ENCODE measurements at places on chromosomes 3 and 15.

GRCh38 chr15:59678620-59679019, 10.5 kb downstream of the BNIP2 start:
- DNase-seq, result no peak

DNA sequence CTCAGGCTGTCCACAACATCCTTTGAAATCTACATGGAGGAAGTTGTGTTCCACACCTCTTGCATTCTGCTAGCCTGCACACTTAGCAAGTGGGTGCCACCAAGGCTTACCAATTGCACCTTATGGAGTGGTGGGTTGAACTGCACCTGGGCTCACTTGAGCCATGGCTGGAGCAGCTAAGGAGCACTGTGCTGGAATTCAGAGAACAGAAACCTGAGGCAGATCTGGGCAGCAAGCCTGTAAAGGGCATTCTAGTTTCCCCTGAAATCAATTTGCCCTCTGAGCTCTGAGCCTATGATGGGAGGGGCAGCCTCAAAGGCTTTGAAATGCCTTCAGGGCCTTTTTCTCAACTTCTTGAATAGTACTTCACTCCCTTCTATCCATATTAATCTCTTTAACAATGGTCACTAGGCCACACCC, 18.0 kb downstream of the BTLA start:
- no peak for DNase-seq

DNA sequence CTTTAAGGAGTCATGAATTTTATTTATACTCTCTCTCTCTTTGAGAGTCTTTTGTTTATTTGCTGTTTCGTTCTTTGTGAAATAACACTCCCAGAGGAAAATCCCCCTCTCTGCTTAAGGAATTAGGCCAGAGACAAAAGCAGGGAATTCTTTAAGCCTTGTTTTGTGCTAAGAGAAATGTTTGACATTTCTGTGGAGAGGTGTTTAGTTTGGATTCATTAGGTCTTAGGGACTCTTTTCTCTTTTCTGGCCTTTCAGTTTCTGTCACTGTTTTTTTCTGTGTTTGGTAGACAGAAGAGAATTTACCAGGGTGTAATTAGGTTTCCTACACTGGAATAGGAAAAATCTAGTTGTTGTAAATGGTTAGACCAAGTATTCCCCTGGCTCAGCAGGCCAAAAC, 241.8 kb upstream of the NR2F2 start:
- DNase-seq, result no peak

- no peak for DNase-seq
Measured at GRCh38 chr15:88069561-88069960, 187.0 kb downstream of the NTRK3 start.

- peak; percentile 64 for DNase-seq
Measured at GRCh38 chr3:80232760-80233159, 465.0 kb upstream of the ROBO1 start.

- no peak for DNase-seq
Measured at GRCh38 chr3:149316437-149316836, 17.0 kb downstream of the TM4SF18 start.

DNA sequence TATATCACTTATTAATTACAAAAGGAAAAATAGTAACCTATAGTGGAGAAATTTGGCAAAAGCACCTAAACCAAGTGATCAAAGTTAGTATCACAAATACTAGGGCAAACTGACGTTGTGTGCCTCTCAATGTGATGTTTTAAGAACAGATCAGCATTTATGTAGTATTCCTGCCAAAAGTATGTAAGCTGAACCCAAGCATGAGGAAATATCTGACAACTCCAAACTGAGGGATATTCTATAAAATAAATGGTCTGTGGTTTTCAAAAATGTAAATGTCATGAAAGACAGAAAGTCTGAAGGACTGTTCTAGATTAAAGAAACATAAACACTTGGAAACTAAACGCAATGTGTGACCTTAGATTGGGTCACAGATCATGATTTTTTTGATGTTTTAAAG, 34.3 kb upstream of the PIK3CA start:
- DNase-seq, result no peak

DNA sequence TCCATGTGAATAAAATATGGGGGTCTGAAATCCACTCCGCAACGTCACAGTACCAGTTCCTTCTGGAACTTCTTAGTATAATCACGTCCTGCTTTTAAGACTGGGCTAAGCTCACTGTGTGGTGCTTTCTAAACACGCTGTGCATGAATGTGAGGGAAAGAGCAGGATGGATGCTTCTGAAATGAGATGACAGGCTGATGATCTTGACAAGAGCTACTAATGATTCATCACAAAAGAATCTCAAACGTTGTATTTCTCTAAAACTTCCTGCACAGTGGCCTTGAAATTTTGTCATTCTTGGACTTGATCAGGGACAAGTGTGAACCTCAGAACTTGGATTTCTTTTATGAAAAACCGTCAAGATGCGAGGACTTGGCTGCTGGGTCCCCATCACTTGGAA, 221.4 kb downstream of the CADPS start:
- no peak for DNase-seq

DNA sequence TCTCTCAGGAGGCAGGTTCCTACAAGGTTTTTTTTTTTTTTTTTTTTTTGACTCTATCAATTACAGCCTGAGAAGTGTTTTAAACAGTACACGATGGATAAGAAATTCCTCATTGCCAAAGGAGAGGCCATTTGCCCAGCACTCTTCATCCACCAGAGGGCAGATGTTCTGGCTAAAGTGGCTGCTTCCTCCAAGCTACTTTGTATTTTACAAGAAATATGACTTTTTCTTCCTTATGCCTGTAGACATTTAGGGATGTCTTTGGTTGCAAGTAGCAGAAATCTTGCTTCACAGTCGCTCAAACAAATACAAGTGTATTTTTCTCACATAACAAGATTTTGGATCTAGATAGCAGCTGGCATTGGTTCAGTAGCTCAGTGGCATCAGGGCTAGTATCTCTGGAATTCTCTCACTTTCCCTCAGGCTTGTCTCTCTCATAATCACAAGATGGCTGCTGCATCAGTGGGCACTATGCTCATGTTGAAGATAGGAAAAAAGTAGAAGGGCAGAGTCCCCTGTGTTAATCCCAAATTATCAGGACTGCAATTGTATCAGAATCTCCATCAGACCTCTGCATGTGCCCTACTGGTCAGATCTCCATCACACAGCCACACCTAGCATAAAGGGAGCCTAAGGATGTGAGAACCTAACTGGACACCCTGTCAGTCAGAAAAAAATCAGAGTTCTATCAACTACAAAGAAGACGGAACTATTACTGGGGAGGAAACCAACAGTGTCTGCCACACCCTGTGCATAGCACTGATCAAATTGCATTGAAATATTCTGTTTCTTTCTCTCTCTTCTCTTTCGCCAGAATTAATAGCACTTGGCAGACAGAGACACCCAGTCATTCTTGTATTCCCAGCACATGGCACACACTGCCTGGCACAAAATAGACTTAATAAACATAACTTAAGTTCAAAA, 138.9 kb upstream of the COL8A1 start:
- DNase-seq, result peak; percentile 51

- no peak for DNase-seq
Measured at GRCh38 chr3:46604127-46604526, 8.2 kb upstream of the FAM240A start.

GRCh38 chr3:149670742-149671492, 13.1 kb upstream of the WWTR1 start:
- DNase-seq, result no peak

GRCh38 chr15:62085740-62086139, 19.0 kb downstream of the C2CD4A start:
- no peak for DNase-seq

DNA sequence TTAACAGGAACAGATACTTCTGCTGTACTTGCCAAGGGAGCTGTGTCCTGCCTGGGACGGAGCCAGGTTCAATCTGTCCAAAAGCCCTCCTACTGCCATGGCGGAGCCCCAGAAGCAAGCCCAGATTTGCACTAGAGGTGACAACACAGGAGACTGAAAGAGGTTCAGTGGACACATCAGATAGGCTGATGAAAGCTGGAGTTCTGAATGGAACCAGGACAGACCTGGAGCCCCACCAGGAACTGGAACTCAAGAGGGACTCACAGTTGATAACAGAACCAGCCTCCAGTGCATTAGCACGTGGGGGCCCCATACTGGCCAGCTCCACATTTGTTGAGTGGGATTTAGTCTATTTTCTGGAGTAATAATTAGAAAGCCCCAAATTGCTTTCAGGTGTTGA, 315.5 kb downstream of the ARRDC4 start:
- DNase-seq, result no peak

- DNase-seq, result no peak
Measured at GRCh38 chr3:127120851-127121647, 71.9 kb upstream of the PRR23E start.

DNA sequence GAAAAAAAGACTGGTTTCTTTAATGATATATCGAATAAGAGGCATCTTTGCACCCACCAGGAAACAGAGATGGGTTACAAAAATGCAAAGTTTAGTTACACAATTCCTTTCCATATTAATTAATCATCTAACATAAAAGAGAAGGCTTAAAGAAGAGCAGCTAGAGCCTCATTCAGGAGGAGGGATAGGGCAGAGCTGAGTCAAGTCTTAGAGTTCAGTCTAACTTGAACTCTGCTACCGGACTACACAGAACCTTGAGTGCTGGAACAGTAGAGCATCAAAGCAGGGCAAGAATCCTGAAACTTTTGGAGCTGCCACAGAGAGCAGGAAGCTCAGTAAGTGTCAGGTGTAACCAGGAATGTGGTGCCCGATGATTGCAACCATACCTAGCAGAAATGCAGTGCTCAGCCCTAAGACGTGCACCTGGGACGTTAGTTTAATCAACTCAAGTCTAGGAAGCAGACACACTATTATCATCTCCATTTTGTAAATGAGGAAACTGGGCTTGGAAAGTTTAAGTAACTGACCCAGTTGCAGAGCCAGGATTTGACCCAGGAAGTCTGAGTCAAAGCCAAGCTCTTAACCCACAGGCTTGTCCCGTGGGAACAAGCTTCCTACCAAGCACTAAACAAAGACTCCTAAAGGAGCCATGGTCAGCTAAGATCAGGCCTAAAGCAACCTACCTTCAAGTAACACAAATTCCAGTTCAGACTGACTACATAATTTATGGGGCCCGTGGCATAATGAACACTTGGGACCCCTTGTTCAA, 187.4 kb downstream of the FOXP1 start:
- peak; percentile 61 for DNase-seq

DNA sequence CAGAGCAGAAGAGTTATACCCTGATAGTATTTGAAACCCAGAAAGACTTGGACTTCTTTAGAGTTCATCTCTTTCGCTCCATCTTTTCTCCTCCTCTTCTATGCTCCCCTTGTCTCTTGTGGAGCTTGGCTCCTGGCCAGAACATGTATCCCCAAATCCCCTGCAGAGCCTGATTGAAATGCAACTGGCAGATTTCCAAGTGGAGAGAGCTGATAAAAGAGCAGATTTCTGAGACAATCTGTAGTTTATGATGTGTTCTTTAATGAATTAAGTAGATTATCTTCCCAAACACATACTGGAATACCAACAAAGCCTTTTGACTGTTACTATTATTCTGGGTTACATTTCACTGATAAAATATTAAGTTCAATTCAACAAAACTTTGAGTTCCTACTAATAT, 33.4 kb downstream of the UNC13C start:
- DNase-seq, result no peak

DNA sequence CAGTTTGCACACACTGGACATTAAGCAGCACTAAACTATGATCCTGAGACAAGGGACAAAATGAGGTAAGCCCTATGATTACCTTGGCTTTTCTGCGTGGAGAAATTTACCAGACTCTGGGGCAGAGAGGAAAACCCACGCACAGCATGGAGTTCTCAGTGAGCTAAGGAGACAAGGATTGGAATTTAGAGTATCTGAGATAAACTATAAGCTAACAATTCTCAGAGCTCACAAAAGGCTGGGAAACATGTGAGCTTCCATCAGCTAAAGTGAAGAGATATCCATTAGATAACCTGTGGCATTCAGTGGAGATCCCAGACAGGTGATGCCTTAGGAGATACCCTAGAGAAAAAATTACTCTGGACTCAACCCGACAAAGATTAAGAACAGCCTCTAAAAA, 48.7 kb downstream of the NBEAL2 start:
- DNase-seq, result no peak

DNA sequence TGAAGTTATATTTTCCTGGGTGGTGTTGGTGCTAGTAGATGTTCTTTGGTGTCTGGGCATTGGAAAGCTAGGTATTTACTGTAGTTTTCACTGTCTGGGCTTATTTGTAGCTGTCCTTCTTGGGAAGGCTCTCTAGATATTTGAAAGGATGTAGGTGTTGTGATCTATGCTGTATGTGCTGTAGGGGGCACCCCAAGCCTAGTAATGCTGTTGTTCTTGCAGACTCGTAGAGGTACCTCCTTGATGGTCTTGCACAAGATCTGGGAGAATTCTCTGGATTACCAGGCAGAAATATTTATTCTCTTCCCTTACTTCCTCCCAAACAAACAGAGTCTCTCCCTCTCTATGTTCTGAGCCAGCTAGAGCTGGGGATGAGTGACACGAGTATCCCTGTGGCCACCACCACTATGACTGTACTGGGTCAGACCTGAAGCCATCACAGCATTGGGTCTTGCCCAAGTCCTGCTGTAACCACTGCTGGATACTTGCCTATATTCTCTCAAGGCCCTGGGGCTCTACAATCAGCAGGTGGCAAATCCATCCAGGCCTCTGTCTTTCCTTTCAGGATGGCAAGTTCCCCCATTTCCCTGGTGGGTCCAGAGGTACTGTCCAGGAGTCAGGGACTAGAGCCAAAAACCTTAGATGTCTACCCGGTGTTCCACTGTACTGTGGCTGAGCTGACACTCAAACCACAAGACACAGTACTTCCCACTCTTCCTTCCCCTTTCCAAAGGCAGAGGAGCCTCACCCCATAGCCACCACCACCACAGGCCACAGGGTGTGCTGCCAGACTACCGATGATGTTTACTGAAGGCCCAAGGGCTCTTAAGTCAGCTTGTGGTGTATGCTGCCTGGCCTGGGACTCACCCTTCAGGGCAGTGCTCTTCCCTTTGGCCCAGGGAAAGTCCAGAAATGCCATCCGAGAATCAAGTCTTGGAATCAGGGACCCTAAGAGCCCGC, 195.2 kb upstream of the DPPA4 start:
- DNase-seq, result no peak

- no peak for DNase-seq
Measured at GRCh38 chr15:68651916-68652525, 73.2 kb downstream of the CORO2B start.

DNA sequence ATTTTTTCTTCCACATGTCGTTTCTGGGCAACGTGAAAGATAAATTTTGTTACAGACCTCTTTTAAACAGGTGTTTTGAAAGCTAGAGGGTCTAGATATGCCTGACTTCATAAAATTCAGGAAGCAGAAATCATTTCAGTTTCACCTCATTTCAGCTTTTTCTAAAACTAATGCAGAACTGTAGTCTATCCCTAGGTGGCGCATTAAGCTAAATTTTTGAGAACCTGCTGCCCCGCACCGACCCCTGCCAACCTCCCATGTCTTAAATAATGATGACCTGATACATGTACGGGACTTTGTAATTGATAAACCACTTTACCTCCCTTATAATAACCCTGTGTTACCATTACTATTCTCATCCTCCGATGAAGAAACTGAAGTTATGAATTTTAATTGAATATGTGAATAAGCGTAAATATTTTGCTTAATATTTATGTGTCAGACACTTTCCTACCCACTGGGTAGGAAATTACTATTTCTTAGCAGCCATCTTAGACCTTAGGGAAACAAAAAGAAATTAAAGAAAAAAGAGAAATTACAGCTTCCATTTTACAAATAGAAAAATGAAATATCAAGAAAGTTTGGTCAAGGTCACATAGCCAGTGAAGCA, 78.7 kb upstream of the GCNT3 start:
- DNase-seq, result peak; percentile 24

- no peak for DNase-seq
Measured at GRCh38 chr3:12461097-12461649, 23.1 kb upstream of the TSEN2 start.
